Activated T-helper 2 cell treated with anti-CD3 and anti-CD28 coated beads, Interferon-gamma antibody, Interleukin-2, Interleukin-4, amounts not matched to agents 10 μg/mL and 5 μg/mL and 100 μg/mL, durations not matched to agents 14 hours and 24 hours and 36 hours (primary cell): ENCODE measurements at places on chromosomes 11 and 22. TPM values are rescaled to one million over a fixed set of nuclear protein-coding genes. Genes with fewer than 3 reads are reported as not detected.
A peak's percentile ranks its signal among the peaks of the same experiment; 100 is the strongest.

The MYO7A gene
- total RNA-seq = 0.23 and 0.30 TPM in 2 replicates

The BRSK2 gene
- 1.5 and 1.6 TPM in 2 replicates for total RNA-seq

The PRR33 gene
- total RNA-seq = 0.05 TPM in 1 of 2 replicates, not detected in the other

The KCNJ11 gene
- 0.83 and 0.91 TPM in 2 replicates for total RNA-seq

The TMPRSS6 gene
- total RNA-seq = 9.2 and 10.2 TPM in 2 replicates

The ABCC8 gene
- 0.30 TPM in 1 of 2 replicates, not detected in the other for total RNA-seq

The IGLL1 gene
- 0.21 TPM in 1 of 2 replicates, not detected in the other for total RNA-seq

The FOLR3 gene
- 0.18 and 0.51 TPM in 2 replicates for total RNA-seq

The P2RY2 gene
- not detected in 2 replicates for total RNA-seq

The KRTAP5-1 gene
- not detected in 2 replicates for total RNA-seq

The HORMAD2 gene
- 0.48 and 0.53 TPM in 2 replicates for total RNA-seq

The CCDC15 gene
- total RNA-seq = 3.6 and 3.7 TPM in 2 replicates

The LIPT2 gene
- 5.3 and 5.7 TPM in 2 replicates for total RNA-seq

The CD6 gene
- total RNA-seq = 308 and 327 TPM in 2 replicates

The RAG2 gene
- not detected in 2 replicates for total RNA-seq

- DNase-seq = no peak
These were observed 572.3 kb upstream of the RAG2 start for GRCh38 chr11:37170311-37170710.

- no peak for DNase-seq
These were observed 46.9 kb downstream of the MICAL2 start for GRCh38 chr11:12157241-12157661.

DNA sequence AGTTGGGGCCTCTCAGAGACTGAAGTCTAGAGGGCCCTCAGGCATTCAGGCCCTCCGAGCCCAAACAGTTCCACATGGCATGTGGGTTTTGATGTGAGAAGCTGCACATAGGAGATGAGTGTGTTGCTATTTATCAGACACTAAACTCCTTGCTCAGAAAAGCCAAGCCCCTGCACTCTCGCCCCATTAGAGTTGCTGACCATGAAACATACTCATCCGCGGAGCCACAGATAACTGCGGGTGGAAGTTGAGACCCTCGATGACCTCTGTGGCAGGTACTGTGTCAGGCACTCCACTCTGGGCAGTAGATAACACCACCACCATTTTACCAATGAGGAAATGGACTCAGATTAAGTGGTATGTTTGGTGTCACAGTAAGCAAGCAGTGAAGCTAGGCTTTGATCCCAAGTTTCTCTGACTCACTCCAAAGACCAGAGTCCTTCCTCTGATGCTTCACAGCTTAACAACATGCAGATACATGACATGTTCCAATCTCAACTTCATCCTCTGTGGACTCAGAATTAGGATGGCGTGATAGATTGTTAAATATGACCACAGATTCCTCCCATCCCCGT is 202.1 kb downstream of the ADAMTS15 start:
- no peak for DNase-seq

DNA sequence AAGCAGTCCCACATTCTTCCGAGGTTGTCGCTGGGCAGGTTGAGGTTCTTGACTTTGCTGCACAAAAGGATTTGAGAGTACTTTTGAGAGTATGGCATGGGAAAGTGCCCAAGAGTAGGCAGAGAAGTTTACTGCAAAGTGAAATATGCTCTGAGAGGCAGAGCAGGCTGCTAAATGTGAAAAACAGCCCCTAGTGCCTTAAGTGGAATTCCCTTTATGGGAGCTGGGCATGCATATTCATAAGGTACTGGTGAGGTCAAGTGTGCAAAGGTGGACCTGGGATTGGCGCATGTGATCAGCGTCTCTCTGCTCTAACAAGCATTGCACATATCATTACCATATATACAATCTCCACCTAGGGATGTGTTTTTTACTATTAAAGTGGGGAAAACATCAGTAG is 12.0 kb upstream of the APOL4 start:
- no peak for DNase-seq

GRCh38 chr22:23251445-23252093 is 71.3 kb downstream of the BCR start:
- no peak for DNase-seq

DNA sequence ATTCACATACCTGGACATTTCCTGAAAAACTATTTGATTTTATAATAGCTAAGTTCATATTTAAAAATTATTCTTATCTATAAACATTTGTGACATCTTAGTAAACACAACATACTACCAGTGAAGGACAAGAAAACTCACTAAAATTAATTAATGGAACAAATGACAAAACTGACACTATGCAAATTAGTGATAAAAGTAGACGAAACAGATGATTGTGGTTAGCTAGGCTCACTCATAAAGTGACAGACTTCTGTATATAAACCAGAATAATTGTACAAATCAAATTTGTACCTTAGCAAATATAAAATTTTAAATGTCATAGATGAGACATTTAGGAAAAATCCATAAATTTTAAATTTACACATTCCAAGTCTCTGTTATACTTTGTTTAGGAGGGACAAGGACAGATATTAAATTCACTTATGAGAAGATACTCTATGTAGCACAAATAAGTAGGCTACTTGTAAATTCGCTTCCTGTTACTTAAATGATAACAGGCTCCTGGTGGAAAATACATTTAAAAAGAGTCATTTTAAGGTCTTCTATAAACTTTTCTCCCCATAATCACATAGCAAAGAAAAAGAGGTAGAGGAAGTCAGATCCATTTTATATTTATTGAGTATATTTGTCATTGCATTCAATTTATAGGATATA is 81.2 kb downstream of the KIF18A start:
- DNase-seq = no peak

GRCh38 chr22:37708580-37709444 is 12.0 kb downstream of the TRIOBP start:
- no peak for DNase-seq

- no peak for DNase-seq
These were observed 10.7 kb downstream of the IL17RA start for GRCh38 chr22:17095538-17095937.

GRCh38 chr22:50308597-50308935 is 1.1 kb upstream of the PLXNB2 start:
- no peak for DNase-seq

DNA sequence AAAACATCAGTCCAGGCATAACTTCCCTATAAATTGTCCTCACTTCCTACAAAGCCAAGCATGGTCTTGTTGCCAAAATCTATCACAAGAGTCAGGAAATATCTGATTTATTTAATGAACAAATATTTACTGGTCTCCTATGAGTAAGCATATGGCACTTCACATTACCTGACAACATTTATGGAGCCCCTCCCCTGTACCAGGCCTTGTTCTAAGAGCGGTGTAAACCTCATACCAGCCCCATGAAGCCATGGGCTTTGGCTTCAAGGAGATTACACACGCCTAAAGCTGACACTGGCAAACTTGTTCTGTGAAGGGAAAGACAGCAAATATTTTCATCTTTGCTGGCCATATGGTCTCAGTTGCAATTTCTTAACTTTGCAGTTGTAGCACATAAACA is 43.0 kb upstream of the EIF3D start:
- DNase-seq = no peak

- DNase-seq = peak; percentile 61
These were observed 9.1 kb downstream of the LMF2 start for GRCh38 chr22:50498322-50498890.

GRCh38 chr22:19880786-19881569 is 26.3 kb upstream of the GNB1L start:
- no peak for DNase-seq

- no peak for DNase-seq
These were observed 7.7 kb upstream of the SLC1A2 start for GRCh38 chr11:35427071-35427470.

DNA sequence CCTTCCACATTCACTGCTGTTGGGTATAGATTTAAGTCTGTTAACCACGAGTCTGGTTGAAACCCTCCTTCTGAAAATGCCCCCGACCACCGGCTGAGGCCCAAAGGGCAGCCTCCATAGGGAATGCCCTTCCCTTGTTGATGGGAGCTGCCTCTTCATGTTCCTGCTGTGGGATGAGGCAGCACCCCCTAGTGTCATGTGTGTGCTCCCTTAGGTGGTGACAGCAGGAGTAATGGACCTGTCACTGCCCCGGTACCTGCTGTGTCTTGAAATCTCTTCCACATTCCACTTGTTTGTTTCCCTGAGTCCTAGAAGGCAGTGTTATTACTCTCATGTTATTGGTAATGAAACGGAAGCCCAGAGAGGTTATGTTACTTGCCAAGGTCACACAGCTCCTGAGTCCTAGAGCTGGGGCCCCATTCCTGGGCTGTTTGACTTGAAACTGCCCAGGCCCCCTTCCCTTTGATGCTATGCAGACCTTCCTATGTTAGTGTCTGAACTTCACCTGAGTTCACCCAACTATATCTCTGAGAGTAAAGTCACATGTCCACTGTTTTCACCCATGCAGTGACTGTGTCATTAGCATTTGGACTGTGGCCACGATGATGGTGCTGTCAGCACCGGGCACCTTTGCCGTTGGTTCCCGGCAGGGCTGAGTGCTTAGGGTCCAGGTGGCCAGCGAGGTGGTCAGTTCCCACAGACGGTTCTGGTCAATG is 234.3 kb downstream of the TBC1D22A start:
- DNase-seq = no peak

DNA sequence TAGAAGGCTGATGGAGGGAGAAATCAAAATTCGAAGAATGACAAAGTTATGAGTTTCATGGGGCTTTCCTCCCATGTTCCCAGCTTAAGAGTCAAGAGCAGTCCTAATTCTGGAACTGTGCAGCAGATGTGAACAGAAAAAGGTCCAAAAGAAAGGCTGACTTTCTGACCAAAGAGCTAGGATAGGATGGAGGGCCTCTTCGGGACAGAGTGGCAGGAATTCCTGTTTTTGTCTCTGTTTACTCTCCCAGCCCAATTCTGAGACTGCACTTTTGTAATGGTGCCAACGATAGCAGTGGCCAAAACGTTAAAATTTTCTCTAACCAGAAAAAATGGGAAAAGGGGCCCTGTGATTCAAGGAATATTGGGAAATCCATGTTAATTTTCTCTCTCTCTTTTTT is 193.6 kb downstream of the EFCAB6 start:
- no peak for DNase-seq

GRCh38 chr11:126140926-126141280 is 70.5 kb downstream of the RPUSD4 start:
- DNase-seq = no peak

GRCh38 chr11:11813288-11813962 is 28.3 kb upstream of the USP47 start:
- DNase-seq = no peak

GRCh38 chr11:32168924-32169323 is 78.0 kb downstream of the RCN1 start:
- DNase-seq = no peak

- no peak for DNase-seq
These were observed 201.6 kb downstream of the DSCAML1 start for GRCh38 chr11:117595440-117595839.

DNA sequence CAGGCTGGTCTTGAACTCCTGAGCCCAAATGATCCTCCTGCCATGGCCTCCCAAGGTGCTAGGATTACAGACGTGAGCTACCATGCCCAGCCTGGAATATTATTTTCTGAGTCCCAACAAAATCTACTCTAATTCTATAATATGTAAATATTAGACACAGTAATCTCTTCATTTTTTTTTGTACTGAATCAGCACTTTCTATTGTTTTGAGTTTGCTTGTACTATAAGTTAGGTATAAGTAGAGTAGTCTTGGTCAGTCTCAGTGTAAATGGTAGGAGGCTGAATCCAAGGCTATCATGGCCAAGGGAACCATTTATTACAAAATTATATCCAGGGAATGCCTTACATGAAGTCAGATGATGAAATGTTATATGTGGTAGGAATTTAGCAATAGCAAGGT is 19.6 kb upstream of the OR6X1 start:
- no peak for DNase-seq

GRCh38 chr22:41579997-41580355 is 9.7 kb downstream of the PMM1 start:
- DNase-seq = no peak

DNA sequence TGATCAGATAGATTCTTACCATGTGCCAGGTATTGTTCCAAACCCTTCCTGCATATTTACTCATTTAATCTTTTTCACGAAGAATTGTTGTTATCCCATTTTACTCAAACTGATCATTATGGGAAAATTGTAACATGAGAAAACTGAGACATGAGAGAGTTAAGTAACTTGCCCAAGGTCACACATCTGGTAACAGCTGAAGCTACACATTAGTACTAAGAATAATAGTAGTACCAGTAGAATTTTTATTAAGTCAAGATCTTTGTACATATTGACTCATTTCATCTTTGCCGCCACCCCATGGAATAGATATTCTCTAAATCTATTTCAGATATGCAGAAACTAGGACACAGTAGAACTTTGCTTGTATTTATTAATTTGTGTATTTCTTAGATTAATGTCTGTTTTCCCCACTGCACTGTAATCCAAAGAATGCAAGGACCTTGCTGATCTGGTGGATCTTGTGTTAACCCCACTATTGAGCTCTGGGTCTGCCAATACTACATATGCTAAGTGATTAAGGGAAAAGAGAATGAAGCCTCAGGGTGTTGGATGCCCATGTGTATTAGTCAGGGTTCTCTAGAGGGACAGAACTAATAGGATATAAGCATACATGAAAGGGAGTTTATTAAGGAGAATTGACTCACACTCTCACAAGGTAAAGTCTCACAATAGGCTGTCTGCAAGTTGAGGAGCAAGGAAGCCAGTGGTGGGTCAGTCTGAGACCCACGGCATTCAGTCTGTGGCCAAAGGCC is 72.8 kb downstream of the PARVA start:
- DNase-seq = no peak

DNA sequence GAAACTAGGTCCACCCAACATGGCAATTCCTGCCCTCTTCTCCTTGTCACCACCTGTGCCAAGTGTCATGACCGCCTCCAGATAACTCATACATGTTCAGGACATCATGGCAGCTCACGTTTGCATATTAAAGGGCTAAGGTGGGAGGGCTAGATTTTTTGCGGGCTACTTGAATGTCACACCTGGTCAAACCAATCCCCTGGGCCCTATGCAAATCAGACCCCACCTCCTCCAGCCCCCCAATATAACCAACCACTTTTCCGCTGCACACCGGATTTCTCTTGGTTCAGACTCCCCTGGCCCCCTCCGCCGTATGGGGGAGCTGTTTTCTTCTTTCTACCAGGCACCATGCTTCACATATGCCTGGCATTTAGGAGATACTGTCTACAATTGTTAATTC is 12.6 kb downstream of the UPB1 start:
- no peak for DNase-seq

GRCh38 chr11:111253131-111253530 is 7.6 kb downstream of the POU2AF2 start:
- DNase-seq = no peak

GRCh38 chr11:94068764-94069163 is 47.6 kb downstream of the HEPHL1 start:
- no peak for DNase-seq

GRCh38 chr11:8693555-8693954 is 11.0 kb downstream of the RPL27A start:
- no peak for DNase-seq

DNA sequence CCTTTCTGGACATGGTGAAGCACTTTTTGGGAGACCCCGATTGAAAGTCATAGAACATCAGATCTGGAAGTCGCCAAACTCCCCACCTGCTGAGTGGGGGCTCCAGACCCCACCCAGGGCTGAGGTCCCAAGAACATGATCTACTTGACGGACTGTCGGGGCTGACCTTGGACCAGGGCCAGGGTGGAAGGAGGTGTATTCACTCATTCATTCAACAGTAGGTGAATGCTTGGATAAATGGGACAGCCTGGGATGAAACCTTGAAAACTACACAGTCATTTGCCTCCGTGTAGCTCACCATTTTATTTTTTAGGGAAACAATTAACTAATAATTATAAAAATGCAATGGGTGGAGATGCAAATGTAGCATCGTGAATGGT is 629.0 kb downstream of the BRD1 start:
- no peak for DNase-seq

- DNase-seq = no peak
These were observed 51.4 kb downstream of the CDON start for GRCh38 chr11:126011265-126011664.
